ENCODE measurements at places on chromosomes 11 and 22. TPM values are rescaled to one million over a fixed set of nuclear protein-coding genes. Genes with fewer than 3 reads are reported as not detected.

Gene MUC6
- not detected for total RNA-seq

Gene OR2D2
- not detected for total RNA-seq

Gene OR6T1
- total RNA-seq, result not detected

GRCh38 chr22:23762842-23763578, at the start of gene C22orf15:
C22orf15 (plus strand) TSS chr22:23762990; CDS start chr22:23763307, 317 bp downstream.
- H3K27ac ChIP-seq, result no peak within 1 kb of the TSS
- H3K27me3 ChIP-seq, result no peaks in the 10 kb centered on the region
- peaks cover 7% of the 10 kb centered on the region for H3K36me3 ChIP-seq
- H3K4me3 ChIP-seq, result peak within 1 kb of the TSS; percentile 37
- no peak for DNase-seq

- H3K36me3 ChIP-seq, result peaks cover 11% of the 10 kb centered on the region
- no peaks in the 10 kb centered on the region for H3K27me3 ChIP-seq
- H3K4me3 ChIP-seq, result no peak overlapping the region
- no peak for DNase-seq
- H3K4me1 ChIP-seq, result peaks cover 5% of the 10 kb centered on the region
Measured at GRCh38 chr11:70212227-70212811, 9.2 kb downstream of the FADD start.

- no peak overlapping the region for H3K4me3 ChIP-seq
- no peaks in the 10 kb centered on the region for H3K36me3 ChIP-seq
- no peaks in the 10 kb centered on the region for H3K4me1 ChIP-seq
- H3K27me3 ChIP-seq, result peaks cover 7% of the 10 kb centered on the region
- no peak for DNase-seq
- H3K27ac ChIP-seq, result no peak overlapping the region
Measured at GRCh38 chr11:120512739-120513435, 1.3 kb downstream of the GRIK4 start.

GRCh38 chr11:116980136-116980793, 118.0 kb downstream of the SIK3 start:
- no peak overlapping the region for H3K4me3 ChIP-seq
- H3K27me3 ChIP-seq, result no peaks in the 10 kb centered on the region
- H3K4me1 ChIP-seq, result peaks cover 7% of the 10 kb centered on the region
- peak; percentile 10 for DNase-seq
- no peaks in the 10 kb centered on the region for H3K36me3 ChIP-seq
- H3K27ac ChIP-seq, result no peak overlapping the region

DNA sequence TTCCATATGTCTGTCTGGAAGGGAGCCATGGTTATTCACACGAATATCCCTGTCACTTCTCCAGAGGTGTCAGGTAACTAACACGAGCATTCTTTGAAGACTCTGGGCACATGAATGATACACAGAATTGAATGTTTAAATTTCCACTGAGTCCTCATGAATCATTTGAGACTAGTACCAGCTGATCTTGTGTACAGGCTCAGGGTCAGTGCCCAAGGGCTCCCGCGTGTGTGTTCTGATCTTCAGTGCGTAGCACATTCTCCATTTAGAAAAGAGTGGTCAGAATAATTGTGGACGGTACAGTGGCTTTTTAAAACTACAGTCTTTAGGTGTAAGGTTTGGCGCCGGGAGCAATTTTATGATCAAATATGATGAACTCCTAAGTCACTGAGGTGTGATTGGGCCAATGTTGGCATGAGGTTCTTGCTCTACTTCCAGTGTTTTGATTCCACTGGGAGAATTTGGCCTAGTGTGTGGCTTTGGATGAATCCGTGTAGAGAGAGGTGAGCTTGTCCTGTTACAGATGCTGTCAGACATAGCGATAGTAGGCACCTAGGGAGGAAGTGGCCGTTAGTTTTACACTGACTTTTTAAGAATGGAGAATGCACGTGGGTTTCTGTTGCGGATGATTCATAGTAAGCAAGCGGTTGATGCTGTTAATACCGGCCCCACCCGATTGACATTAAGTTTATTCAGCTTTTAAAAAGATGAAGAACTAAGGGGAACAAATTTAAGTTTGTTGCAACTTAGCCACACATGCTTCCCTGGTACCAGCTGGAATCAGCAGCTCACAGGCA, 22.2 kb downstream of the NUP50 start:
- H3K4me1 ChIP-seq, result peaks cover 10% of the 10 kb centered on the region
- no peak overlapping the region for H3K27ac ChIP-seq
- no peak overlapping the region for H3K4me3 ChIP-seq
- no peak for DNase-seq

DNA sequence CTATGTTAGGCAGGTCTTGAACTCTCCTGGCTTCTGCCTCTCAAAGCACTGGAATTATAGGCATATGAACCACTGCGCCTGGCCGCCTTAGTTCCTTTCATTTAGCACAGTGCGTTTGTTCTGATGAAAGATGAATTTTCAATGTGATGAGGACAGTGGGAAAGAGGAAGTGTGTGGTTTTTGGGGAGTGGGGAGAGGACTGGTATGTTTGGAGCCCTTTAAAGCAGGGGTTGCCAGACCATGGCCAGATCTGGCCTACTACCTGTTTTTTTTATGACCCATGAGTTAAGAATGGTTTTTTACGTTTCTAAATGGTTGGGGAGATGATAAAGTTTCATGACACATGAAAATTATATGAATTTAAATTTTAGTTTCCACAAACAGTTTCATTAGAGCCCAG, 12.5 kb downstream of the ATXN10 start:
- H3K4me1 ChIP-seq, result peaks cover 11% of the 10 kb centered on the region
- no peak overlapping the region for H3K27ac ChIP-seq
- no peak for DNase-seq
- H3K4me3 ChIP-seq, result no peak overlapping the region

DNA sequence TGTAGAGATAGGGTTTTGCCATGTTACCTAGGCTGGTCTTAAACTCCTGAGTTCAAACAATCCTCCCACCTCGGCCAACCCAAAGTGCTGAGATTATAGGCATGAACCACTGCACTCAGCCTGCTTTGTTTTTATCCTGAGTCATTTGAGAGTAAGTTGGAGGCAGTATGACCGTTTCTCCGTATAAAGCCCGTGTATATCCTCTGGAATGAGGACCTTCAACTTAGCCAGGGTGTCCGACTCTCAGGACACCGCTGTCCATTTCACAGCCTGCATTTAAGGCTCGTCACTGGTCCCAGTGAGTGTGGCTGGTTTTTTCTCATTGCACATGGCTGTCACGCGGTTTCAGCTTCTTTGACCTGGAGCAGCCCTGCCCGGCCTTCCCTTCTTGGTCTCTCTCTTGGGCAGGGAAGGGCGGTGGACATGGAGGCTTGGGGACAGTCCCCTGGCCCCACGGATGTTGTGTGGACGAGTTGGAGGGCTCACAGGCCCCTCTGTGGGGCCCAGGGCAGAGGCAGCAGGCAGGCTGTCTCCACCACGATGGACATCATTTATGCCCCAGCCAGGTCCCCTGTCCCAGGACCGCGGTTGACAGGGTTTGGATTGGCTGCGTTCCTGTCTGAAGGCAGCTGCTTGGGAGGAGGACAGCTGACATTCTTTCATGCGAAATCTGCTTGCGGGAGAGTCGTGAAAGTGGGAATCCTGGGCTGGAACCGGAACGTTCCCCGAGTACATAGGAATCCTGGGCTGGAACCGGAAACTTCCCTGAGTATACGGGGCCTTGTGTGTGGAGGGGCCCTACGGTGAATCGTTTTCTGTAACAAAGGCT, 93.3 kb downstream of the KCNQ1 start:
- H3K27me3 ChIP-seq, result no peaks in the 10 kb centered on the region
- H3K36me3 ChIP-seq, result no peaks in the 10 kb centered on the region
- H3K4me3 ChIP-seq, result no peak overlapping the region
- no peak overlapping the region for H3K27ac ChIP-seq

DNA sequence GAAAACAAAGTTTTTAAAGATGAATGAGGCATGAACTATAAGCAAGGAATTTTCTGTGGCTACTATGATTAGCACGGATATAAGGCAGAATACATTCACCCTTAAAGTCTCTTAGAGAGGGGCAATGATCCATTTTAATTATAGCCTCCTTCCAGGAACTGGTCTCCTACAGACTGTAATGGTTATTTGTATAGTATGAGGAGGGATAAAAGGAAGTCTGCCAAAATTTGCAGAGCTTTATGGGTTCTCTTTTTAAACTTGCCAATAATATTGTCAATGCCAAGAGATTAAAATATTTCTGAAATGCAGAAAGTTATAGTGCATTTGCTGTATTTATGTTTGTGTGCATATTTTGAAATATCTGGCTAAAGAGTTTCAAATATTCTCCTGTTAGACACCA, 271.4 kb upstream of the LUZP2 start:
- DNase-seq, result no peak
- H3K27ac ChIP-seq, result no peak overlapping the region
- H3K27me3 ChIP-seq, result no peaks in the 10 kb centered on the region
- H3K4me1 ChIP-seq, result no peaks in the 10 kb centered on the region
- no peaks in the 10 kb centered on the region for H3K36me3 ChIP-seq
- H3K4me3 ChIP-seq, result no peak overlapping the region

DNA sequence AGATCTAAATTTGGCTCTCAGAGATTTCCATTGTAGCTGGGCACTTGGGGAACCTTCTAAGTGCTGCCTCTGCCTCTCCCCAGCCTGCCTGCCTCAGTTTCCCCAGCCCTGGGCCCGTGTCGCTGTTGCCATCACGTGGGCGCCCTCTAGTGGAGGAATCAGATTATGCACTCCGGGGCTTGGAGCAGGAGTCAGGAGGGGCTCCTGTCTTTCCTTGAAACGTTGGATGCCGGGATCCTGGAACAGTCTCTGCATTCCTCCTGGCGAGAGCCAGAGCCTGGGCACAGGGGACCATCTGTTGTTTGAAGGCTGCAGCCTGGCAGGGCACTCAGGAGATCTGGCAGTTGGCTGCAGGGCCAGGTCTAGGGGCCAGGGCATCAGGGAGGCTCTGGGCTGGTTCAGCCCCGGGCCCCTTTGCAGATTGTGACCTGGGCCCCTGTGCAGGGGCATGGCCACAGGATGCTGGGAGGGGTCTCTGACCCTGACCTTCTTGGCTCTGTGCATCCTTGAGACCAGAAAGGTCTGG, 71.6 kb downstream of the LRP5 start:
- H3K4me1 ChIP-seq, result no peaks in the 10 kb centered on the region
- H3K4me3 ChIP-seq, result no peak overlapping the region
- no peak overlapping the region for H3K27ac ChIP-seq
- no peaks in the 10 kb centered on the region for H3K27me3 ChIP-seq

DNA sequence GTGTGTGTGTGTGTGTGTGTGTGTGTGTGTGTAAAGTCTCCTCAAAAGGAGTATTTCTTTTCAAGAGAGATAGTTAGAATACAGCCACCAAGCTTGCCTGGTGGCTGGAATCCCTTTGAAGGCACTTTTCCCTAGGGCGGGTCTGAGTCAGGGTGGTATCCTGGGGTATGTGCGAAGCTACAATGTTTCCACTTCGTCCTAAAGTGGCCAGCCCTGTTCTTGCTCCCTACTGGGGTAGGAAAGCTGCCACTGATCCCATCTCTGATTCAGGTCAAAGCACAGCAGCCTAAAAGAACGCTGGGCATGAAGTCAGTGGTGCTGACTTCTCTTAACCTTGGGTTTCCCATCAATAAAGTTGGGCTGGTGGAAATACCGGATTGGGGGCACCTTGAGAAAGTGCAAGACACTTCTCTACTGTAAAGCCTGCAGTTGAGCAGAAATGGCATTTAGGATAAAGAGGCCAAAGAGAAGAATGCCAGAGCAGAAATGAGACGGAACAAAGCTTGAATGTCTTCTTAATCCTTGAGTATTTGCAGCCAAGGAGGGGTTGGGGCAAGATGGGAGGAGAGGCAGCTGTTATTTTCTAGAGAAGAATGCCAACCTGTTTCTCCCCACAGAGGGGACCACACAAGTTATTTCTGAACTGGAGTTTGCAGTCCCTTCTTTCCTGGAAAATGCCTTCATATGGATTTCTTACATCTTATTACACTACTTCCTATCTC, 35.3 kb downstream of the ZNRF3 start:
- H3K4me1 ChIP-seq, result no peaks in the 10 kb centered on the region
- H3K36me3 ChIP-seq, result no peaks in the 10 kb centered on the region
- no peaks in the 10 kb centered on the region for H3K27me3 ChIP-seq
- H3K4me3 ChIP-seq, result no peak overlapping the region
- DNase-seq, result no peak

DNA sequence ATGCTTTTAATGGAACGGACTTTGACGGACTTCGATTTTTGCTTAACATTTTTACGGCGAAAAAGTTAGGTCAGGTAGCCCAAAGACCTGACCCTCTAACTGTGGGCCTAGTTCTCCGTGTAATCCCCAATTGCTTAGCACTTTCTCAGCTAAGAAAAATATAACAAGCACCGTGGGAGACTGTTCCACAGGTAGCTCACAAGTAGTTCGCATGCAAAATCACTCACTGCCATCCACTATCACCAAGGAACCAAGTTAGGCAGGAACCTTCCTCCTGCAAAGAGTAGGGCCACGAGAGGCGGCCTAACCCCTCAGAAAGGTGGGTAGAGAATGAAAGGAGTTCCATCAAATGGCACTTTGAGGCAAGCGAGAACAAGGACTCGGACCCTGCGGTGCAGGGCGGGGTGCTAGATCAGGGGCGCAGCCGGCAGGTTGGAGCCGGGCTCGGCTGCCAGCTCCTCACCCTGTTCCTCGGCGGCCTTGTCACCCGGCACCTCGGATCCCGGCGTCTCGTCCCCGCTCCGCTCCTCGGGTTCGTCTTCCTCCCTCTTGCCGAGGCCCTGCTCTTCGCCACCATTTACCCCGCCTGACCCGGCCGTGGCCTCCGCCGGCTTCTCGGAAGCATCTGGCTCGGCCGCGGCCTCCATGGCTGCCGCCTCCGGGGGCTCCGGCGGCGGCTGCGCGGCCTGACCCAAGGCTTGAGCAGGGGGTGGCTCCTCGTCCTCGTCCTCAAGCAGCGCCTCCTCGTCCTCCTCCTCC, 922 bp downstream of the HNRNPUL2 start:
- no peaks in the 10 kb centered on the region for H3K27me3 ChIP-seq
- H3K4me1 ChIP-seq, result peaks cover 54% of the 10 kb centered on the region
- no peak for DNase-seq
- H3K36me3 ChIP-seq, result peaks cover 29% of the 10 kb centered on the region
- peak overlapping the region; percentile 93 for H3K27ac ChIP-seq

GRCh38 chr11:5663511-5663910, 21.4 kb downstream of the TRIM5 start:
- H3K36me3 ChIP-seq, result peaks cover 16% of the 10 kb centered on the region
- no peak overlapping the region for H3K27ac ChIP-seq
- no peak overlapping the region for H3K4me3 ChIP-seq
- H3K4me1 ChIP-seq, result no peaks in the 10 kb centered on the region
- no peaks in the 10 kb centered on the region for H3K27me3 ChIP-seq

GRCh38 chr11:116871248-116871647, 33.8 kb upstream of the APOA1 start:
- DNase-seq, result no peak
- no peaks in the 10 kb centered on the region for H3K4me1 ChIP-seq
- no peak overlapping the region for H3K4me3 ChIP-seq
- H3K27ac ChIP-seq, result no peak overlapping the region

GRCh38 chr11:118193910-118194566, 17.6 kb upstream of the SCN2B start:
- no peak overlapping the region for H3K27ac ChIP-seq
- peaks cover 27% of the 10 kb centered on the region for H3K36me3 ChIP-seq
- no peaks in the 10 kb centered on the region for H3K27me3 ChIP-seq

GRCh38 chr11:95788921-95789505, 569 bp downstream of the FAM76B start:
- peak; percentile 32 for DNase-seq
- peaks cover 43% of the 10 kb centered on the region for H3K4me1 ChIP-seq
- peak overlapping the region; percentile 98 for H3K4me3 ChIP-seq
- peak overlapping the region; percentile 99 for H3K27ac ChIP-seq

All from CD4-positive, alpha-beta memory T cell (primary cell).